ENCODE measurements at places on chromosomes 7 and 10. TPM values are rescaled to one million over a fixed set of nuclear protein-coding genes. Genes with fewer than 3 reads are reported as not detected.

DGKI gene
- total RNA-seq = 0.38 TPM

NEUROD6 gene
- not detected for total RNA-seq

GIMAP6 gene
- 21.2 TPM for total RNA-seq

LGI1 gene
- not detected for total RNA-seq

CYP26C1 gene
- total RNA-seq = not detected

RARRES2 gene
- total RNA-seq = not detected

SPAM1 gene
- total RNA-seq = not detected

HABP2 gene
- total RNA-seq = not detected

TMEM229A gene
- not detected for total RNA-seq

CAMK2B gene
- 1.9 TPM for total RNA-seq

LRRC17 gene
- not detected for total RNA-seq

HNRNPH3 gene
- total RNA-seq = 139 TPM

GIMAP4 gene
- total RNA-seq = 97.8 TPM

LHFPL3 gene
- not detected for total RNA-seq

TRIM50 gene
- not detected for total RNA-seq

PRSS58 gene
- total RNA-seq = not detected

MYH16 gene
- total RNA-seq = not detected

RAPGEF5 gene
- 0.99 TPM for total RNA-seq

GPR15LG gene
- not detected for total RNA-seq

CTTNBP2 gene
- not detected for total RNA-seq

GRCh38 chr7:71208881-71209280 is 76.9 kb downstream of the GALNT17 start:
- no peak for DNase-seq

DNA sequence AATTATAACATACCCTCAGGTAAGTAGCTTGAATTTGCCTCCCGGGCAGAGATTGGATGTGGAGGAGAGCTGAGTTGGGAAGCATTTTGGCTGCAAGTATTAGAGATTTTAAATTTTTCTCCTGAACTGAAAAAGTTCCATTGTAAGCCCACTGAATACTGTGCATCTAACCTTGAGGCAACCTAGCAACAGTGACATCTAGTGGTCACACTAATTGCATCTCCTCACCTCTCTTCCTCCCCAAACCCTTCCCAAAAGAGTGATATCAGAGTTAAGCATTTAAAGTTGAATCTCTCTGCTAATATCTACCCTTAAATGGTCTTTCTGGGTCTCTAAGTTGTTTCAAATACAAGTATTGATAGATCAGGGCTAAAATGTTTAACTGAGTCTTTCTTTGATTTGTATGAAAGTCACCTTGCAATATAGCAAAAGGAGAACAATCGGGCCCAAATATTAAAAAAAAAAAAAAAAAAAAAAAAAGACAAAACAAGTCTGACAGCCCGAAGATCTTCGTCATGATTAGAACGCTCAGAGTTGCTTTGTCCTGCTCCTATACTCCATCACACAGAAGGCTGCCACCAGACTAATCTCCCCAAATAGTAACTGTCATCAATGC is 40.4 kb upstream of the DLX5 start:
- DNase-seq = peak; percentile 21

GRCh38 chr10:122128357-122128756 is 139.4 kb downstream of the TACC2 start:
- DNase-seq = no peak

GRCh38 chr10:119290301-119291048 is 83.1 kb downstream of the GRK5 start:
- DNase-seq = no peak

DNA sequence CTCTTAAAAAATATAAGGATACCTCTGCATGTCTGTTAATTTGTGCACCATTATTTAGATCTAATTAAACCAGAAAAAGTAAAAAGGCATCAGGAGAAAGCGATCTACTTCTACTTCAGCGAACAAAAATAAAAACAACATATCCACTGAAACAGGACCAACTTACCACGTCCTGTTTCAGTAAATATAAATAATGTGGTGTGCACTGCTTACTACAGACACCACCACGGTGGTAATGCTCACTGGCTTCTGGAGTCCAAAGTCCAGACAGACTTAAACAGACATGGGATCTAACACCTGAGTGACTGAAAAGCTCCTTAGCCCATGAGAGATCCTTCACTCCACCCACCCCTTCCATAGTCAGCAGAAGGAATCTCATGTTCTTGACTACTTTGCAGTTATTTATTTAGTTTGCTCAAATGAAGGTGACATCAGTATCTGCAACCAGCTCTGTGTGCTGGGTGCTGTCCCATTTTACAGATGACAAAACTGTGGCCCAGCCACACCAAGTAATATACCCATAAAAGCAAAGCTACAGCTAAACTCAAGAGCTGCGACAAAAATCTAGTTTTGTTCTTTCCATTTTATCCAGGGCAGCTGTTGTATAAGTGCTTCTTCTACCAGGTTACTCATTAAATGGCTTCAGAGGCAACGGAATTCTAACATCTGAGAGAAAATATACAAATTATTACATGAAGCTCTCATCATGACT is 62.1 kb upstream of the NCAPG2 start:
- DNase-seq = no peak

DNA sequence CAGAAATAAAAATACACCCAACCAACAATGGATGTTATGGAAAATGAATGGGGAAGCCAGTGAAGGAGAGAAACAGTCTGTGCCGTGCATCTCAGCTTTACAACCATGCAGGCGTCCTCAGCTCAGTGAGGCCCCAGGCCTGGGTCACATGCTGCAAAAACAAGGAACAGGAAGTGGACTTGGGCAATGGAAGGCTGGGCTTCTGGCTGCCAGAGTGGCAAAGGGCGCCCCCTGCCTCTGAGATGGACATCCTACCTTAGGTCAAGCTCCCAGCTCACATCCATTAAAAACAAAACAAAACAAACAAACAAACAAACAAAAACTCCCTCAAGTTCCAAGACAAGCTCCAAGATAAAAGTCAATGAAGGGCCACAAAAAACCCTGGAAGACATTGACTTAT is 54.7 kb upstream of the AFAP1L2 start:
- peak; percentile 70 for DNase-seq

DNA sequence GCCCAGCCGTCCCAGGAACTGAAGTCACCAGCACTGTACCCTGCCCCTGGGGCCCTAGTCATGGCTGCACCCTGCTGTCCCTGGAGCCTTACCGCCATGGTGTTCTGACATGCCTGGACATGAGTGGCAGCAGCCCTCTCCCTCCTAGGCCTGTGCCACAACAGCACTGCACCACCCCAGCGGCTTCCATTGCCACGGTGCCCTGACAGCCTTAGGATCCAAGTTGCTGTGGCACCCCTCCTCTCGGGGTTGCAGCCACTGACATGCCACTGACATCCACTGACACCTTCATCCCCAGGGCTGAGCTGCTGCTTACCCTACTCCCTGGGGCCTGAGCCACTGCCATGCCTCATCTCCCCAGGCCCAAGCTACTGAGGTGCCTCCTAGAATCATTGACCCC is 39.6 kb upstream of the SHH start:
- DNase-seq = no peak

DNA sequence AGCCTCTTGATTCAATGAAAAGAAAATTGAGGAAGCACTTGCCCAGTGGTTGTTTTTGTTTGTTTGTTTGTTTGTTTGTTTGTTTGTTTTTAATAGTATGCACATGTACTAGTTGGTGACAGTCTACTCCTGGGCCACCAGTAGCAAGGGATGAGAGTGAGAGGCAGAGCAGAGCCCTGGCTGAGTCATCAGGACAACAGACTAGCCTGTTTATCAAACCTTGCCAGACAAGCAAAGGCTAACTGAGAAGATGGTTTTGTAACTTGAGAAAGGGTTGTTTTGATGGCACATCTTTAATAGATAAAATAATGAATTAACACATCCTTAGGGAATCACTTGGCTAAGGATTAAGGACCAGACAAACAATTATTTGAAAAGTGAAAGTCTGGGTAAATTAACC is 78.1 kb downstream of the INHBA start:
- DNase-seq = no peak

GRCh38 chr10:130461631-130462030 is 325.4 kb downstream of the GLRX3 start:
- no peak for DNase-seq

DNA sequence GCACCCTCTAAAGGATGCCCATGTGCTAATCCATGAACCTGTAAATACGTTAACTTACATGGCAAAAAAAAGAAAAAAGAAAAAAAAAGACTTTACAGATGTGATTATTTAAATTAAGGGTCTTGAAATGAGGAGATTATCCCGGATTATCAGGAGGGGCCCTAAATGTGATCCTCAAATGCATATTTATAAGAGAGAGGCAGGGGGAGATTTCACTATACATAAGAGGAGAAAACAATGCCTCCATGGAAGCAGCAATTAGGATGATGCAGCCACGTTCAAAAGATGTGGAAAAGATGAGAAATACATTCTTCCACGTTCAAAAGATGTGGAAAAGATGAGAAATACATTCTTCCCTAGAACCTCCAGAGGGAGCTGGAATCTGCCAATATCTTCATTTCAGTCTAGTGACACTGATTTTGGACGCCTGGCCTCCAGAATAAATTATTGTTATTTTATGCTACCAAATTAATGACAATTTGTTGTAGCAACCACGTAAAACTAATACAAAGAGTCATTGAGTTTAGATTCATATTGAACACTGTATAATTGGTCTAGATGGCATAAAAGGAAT is 328.4 kb upstream of the GNAI1 start:
- no peak for DNase-seq

DNA sequence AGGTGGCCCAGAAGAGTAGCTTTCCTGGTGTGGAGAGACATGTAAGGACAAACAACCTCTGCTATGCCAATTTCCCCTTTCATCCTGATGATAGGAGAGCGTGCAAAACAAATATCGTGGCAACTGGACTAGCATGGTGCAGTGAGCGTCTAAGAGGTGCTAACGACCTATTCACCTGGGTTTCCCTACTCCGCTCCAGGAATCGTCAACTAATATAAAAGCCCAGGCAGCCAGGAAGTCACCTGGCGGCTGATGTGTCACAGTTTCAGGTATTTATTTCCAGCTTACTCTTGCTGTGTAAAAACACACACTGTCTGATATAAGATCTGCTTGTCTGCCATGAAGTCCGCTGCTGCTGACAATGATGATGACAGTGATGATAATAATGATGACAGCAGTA is 56.5 kb upstream of the EFCAB10 start:
- no peak for DNase-seq

DNA sequence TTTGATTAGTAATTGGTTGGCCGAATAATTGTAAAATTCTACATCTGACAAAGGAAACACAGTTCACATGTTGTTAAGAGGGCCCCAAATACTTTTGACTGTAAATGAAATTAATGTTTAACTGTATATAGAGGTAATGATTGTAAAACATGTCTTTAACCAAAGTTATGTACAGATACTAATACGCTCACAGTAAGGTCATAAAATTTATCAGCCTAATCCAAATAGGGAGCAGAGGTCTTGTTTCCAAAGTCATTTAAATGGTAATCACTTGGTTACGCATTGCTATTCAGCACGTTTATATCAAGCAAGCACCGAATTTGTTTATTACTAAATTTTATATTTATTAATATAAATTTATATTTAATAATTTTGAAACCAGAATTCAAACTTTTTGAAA is 1.4 kb downstream of the PHYHIPL start:
- no peak for DNase-seq
